Left hindlimb (tissue), 1 donor: ENCODE measurements at places on chromosomes 5 and 9.

- no peak for DNase-seq
These were observed 3.2 kb upstream of the MAP3K1 start for GRCh38 chr5:56812110-56812509.

GRCh38 chr5:181259974-181260719, 796 bp downstream of the TRIM52 start:
- no peak for DNase-seq

- no peak for DNase-seq
These were observed 279.8 kb upstream of the TNC start for GRCh38 chr9:115397591-115398312.

GRCh38 chr9:94639061-94639998, at the start of gene FBP1:
Gene FBP1 (minus strand): TSS chr9:94639518. CDS start chr9:94639310, 208 bp downstream.
- DNase-seq: peak; percentile 63

- DNase-seq: no peak
These were observed 34.9 kb downstream of the MTMR12 start for GRCh38 chr5:32277798-32278197.
